Left renal pelvis (tissue), 4 donors: ENCODE measurements at places on chromosomes 13 and 19.

GRCh38 chr13:110425444-110425780 is 118.3 kb downstream of the COL4A2 start:
- no peak for DNase-seq

DNA sequence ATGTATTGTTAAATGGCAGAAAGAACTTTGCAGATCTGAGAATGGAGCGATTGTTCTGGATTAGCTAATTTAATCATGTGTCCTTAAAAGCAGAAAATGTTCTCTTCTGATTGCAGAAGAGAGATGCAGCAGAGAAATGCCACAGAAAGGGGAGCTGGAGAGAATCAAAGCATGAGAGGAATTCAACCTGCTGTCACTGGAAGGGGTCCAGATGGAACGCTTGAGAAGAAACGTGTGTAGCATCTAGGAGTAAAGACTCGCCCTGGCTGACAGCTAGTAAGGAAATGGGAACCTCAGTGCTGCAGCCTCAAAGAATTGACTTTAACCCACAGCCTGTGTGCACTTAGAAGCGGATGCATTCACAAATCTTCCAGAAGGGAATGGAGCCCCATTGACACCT is 502.8 kb downstream of the KLF12 start:
- DNase-seq = no peak

DNA sequence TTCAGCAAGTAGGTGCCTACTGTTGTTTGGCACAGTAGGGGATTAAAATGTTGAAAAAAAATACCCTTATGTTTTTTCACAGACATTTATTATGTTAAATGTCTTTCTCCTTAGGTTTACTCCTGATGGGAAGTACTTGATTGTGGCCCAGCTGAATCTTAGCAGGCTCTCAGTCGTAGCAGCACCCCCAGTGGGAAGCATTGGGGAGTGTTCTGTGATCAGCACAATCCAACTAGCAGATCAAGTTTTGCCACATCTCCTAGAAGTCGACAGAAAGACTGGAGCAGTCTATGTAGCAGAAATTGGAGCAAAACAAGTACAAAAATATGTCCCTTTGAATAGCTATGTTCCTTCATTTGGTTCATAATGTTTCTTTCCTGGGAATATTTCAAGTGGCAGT is 9.3 kb downstream of the NHLRC3 start:
- no peak for DNase-seq

DNA sequence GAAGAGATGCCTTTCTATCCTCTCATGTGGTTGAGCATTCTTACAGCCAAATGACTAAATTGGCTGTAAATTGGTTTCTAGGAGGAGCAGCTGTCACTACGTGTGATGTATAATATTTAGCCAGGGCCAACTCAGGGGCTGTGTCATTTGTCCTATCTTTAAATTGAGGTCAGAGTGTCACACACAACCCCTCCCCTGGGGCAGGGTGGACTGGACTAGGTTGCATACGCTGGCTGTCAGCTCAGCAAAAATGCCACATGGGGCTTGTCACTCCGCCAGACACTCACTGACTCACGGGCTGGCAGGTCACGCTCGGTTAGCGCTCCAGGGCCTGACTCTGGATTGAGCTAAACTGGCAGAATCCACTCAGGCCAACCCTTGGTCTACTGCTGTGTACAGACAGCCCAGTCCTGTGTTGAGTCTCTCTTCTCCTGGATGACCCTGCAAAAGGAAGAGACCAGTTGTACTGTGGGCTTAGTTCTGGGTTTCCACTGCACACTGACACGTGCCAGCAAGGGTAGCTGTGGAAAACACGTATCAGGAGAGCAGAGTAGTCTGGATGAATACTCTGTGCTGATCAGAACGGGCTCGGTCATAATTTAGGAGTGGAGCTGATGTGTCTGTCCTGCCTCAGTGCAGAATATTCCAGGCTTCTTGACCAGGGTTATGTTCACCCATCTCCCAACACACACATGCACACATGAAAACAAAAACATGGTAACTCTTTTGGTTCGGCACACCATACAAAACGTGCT is 29.1 kb downstream of the SHISA2 start:
- no peak for DNase-seq
